ENCODE measurements at places on chromosomes 3 and 15.

DNA sequence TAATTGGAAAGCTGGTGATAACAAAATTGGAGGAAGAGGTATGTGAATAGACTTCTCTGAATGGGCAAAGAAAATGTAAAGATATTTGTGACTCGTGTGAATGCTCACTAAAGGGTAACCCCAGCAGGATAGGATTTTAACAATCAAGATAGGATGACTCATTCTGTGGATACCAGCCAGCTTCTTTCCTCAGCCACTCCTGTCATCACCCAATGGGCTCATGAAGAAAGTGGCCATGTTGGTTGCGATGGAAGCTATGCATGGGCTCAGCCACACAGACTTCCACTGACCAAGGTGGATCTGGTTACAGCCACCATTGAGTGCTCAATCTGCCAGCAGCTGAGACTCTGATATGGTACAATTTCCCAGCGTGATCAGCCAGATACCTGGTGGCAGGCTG, 40.9 kb downstream of the STRIT1 start:
- no peak for DNase-seq

GRCh38 chr3:1987980-1988379, 110.7 kb upstream of the CNTN4 start:
- DNase-seq = no peak

DNA sequence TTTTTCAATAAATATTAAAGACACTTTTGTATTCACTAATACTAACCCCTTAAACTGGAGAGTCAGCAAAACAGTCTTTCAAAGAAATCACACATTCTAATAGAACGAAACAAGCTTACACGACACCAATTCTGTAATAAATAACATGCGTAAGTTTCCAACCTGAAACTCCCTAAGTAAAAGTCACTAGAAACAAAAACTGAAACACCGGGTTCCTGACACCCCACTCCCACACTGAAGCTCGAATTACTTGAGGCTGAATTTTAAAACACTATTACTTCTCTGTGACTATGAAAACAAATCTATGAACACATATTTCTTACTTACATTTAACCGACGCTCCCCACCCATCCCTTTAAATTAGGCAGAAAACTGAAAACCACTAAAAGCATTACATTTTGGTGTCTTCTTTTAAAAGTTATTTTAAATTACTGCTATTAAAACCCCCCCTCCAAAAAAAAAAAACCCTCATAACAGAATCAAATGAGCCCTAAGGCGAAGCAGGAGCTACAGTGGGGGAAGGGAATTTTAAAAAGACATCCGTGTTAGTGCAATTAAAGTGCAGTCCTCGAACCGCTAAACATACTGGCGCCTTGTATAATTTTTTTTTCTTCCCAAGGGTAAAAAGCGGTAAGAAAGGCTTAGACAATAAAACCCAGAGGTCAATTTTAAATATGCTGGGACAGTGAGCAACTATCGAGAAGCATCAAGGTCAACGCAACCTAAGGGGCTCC, 878 bp downstream of the SPPL2A start:
- peak; percentile 16 for DNase-seq

- no peak for DNase-seq
These were observed 29.0 kb upstream of the FURIN start for GRCh38 chr15:90839187-90840071.

GRCh38 chr3:155420881-155421486, 127.5 kb upstream of the STRIT1 start:
- no peak for DNase-seq

GRCh38 chr3:159904455-159904854, 84.2 kb upstream of the IL12A start:
- DNase-seq = no peak

DNA sequence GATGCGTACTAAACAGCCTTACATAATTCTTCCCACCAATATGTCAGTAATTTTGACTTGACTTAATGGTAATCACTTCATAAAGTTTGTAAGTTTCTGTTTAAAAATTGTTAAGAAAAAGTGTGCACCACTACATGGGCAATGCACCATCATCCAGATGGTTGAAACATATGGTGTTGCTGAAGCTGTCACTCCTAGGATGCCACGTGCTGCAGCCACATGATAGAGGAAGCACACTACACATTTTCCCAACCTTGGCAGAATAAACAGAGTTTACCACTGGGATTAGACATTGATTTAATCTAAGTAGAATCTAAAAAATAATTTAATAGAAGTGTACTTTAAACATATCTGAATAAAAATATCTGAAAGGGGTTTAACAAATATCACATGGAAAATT, 1209.9 kb downstream of the NSUN3 start:
- no peak for DNase-seq

- no peak for DNase-seq
These were observed 965.9 kb upstream of the ROBO1 start for GRCh38 chr3:80733522-80734176.

- no peak for DNase-seq
These were observed 230.7 kb upstream of the SATB1 start for GRCh38 chr3:18655827-18656226.

- no peak for DNase-seq
These were observed 48.5 kb downstream of the LINGO1 start for GRCh38 chr15:77584201-77584600.

DNA sequence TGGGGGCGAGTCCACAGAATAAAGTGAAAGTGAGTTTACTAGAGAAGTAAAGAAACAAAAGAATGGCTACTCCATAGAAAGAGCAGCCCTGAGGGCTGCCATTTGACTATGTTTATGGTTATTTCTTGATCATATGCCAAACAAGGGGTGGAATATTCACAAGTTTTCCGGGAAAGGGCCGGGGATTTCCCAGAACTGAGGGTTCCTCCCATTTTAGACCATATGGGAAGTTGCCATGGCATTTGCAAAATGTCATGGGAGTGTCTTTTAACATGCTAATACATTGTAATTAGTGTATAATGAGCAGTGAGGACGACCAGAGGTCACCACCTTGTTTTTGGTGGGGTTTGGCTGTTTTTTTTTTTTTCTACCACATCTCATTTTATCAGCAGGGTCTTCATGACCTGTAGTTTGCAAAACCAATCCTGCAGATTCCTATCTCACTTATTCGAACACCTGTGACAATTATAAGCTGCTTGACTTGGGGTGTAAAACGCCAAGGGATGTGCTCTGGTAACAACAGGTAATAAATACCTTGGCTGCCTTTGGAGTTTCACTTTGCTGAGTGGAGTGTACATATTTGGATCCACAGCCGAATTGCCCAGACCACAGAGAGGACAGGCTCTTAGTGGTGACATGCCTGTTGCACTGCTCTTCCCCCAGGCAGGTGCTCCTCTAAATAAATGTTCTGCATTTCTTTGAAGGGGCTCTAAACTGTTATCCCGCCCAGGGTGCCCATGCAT, 43.6 kb downstream of the C2CD4B start:
- DNase-seq = no peak

DNA sequence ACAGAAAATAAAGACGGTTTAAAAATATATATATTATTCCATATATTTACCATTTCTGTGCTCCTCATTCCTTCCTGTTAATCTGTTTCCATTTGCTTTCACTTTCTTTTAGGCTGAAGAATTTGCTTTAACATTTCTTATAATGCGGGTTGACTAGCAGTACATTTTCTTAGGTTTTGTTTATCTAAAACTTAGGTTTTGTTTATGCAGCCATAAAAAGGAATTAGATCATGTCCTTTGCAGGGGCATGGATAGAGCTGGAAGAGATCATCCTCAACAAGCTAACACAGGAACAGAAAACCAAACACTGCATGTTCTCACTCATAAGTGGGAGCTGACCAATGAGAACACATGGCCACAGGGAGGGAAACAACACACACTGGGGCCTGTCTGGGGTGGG, 578.1 kb downstream of the FHIT start:
- no peak for DNase-seq

GRCh38 chr3:100437721-100438622, 36.6 kb downstream of the LNP1 start:
- DNase-seq = no peak

- DNase-seq = no peak
These were observed 100.0 kb downstream of the HHLA2 start for GRCh38 chr3:108396336-108396735.

GRCh38 chr3:24341668-24342067, 153.0 kb downstream of the THRB start:
- no peak for DNase-seq

- no peak for DNase-seq
These were observed 10.3 kb upstream of the COPG1 start for GRCh38 chr3:129238945-129239705.

GRCh38 chr15:80176443-80176842, 23.6 kb downstream of the FAH start:
- no peak for DNase-seq

DNA sequence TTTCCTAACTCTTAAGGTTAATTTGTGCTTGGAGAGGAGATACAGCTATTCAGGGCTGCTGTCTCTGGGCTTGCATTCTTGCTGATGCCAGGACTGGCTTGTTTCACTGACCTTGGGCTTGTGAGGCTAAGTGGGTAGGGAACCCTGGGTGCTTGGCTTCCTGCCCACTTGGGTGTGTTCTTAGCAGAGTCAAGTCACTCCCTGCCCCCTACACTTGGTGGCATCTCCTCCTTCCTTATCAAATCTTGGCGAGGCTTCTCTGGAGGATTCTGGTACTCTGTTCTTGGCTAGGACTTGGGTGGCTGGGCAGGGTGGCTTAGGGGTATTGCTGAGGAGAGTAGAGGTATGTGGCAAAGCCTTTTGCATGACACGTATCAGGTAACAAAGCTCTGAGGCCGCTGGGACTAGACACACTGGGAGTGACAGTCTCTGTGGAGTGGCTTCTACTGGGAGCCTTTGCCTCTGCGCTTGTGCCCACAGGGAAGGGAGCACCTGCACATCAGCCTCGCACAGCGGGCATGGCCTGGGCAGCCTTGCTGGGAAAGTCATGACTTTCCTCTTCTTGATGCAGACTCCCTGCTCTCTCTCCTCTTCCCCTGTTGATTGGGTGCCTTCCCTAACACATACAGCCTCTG, 41.8 kb downstream of the CHCHD6 start:
- DNase-seq = no peak

DNA sequence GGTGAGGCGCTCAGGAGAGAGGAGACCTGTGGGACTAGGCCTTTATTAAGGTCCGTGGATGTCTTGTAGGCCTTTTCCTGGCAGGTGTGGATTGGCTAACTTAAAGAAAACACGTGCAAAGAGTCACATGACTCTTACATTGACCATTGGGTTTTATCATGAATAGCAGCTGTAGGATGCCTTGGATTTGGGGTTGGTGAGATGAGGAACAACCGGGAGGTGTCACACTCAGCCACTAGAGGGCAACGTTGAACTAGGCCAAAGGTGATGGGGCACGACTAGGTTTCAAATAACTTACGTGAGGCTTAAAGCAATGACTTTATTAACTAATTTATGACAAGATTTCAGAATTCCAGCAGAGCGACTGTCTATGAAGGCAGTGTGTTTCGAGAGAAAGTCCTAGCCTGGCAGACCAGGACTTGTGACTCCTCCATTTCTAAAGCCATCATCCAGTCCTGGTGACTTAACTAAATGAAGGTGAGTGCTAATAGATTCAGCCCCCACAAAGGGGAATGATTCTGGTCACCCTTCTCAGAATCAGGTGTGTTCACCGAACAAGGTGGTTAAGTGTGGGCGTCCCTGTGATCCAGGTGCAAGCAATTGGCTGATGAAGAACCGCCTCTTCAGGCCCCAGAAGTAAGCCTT, 345.6 kb downstream of the MCTP2 start:
- no peak for DNase-seq

DNA sequence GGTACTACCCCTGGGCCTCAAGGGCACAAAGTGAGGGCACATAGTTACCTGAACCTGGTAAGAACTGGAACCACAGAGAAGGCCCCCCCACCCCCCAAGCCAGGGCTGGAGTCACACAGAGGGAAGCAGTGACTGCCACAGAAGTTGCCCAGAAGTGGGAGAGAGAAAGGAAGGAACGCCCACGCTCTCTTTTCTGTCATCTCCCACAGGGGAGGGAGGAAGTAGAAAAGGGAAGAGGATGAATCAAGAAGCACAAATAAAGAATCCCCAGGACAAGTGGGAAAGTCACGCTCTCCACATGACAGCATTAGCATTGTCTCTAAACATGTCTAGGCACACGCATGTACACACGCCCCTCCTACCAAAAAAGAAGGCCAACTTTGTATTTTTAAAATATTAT, 114.7 kb upstream of the FRMD4B start:
- DNase-seq = no peak

DNA sequence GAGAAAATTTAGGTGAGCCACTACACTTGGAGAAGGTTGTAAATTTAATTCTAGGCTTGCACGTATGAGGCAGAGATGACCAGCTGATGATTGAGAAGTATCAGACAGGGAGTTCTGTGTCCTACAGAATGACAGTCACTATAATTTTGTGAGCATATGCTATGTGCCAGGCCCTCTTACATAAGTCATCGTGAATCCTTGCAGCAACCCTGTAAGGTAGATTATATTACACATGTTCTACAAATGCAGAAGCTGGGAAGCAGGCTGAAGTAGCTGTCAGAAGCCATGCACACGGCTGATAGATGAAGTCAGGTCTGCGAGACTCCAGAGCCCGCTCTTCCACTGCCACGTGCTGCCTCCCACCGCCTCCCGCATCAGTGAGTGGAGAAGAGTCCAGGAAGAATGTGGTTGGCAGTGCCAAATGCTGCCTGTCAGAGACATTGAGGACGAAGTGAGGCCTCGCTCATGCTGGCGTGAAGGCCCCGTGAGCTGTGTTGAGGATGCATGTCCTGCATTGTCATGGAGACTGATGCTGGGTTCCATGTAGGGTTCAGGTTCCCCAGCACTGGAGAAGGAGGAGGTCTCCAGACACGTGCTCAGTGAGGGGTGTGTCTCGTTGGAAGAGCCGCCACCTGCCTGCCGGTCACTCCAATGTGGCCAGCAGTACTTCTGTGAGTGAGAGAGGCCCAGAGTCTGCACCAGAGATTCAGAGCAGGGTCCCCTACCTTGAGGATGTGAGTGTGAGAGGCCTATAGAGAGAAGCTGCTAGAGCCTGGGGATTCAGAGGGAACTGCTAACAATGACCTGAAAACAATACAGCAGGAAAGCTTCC, 123.3 kb upstream of the PLXNA1 start:
- no peak for DNase-seq

DNA sequence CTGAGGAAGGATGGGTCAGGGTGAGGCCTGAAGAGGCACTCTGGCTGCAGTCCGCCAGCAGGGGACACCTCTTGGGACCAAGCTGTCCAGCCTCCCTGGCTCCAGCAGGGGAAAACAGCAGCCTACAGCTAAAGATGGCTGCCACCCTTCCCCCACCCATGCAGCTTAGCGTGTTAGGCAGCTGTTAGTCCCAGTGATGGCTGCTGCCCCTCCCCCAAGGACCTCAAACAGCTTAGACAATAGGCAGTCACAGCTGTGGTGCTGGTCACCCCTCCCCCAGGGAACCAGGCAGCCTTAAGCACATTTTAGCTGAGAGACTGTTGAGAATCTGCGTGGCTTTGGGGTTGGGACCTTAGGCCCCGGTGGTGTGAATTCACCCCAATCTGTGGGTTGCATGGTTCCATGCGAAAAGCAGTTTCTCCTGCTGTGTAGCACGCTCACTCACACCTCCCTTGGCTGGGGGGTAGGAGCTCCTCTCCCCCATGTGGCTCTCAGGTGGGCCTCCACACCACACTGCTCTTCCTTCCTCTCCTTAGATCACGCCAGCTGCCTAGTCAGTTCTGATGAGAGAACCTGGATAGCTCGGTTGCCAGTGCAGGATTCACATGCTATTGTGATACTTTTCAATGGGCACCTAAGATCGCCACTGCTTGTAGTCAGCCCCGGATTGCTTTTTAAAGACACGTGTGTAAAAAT, 140.5 kb upstream of the CADPS start:
- no peak for DNase-seq

Data from activated naive CD8-positive, alpha-beta T cell treated with anti-CD3 and anti-CD28 coated beads, Interleukin-2, amount 50 U/mL, for 16 hours (primary cell).